KG1 (cell line): ENCODE measurements at places on chromosomes 5 and 9.

DNA sequence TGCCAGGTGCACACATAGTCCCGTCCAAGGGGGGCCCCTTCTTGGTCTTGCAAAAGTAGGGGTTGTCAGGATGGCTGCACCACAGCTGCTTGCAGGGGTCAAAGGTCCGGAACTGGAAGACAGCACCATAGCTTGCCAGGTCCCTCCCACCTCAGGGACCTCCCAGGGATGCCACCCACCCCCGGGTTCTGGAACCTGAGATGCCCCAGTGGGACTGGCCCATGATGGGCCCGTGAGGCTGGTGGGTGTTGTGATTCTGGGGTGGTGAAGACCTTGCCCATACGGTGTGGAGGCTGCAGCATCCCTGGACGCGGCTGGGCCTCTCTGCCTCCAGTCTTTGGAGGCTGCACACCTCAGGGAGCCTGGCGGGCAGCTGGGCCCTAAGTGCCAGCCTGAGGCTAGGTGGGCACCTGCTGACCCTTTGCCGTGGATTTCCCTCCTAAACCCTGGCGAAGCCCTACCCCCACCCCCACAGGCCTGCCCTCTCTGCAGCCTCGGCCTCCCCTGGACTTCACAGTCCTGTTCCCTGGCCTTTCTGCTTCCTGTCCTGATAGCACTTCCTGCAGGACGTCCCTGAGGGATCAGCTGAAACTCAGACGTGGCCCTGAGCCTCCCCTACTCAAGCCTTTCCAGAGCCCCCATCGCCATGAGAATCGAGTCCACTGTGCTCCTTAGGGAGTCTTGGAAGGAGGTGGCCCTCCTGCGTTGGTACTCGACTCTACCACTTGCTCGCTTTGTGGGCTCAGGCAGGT is 92.1 kb downstream of the ZNF354C start:
- DNase-seq, result no peak

GRCh38 chr5:32022638-32023037 is 151.5 kb downstream of the GOLPH3 start:
- DNase-seq, result no peak

GRCh38 chr9:5890641-5891040 is at the start of gene MLANA:
TSS of gene MLANA (plus strand) at chr9:5890889. CDS start at chr9:5892475, 1,586 bp downstream.
- no peak for DNase-seq

GRCh38 chr5:175902026-175902425 is 30.6 kb downstream of the CPLX2 start:
- no peak for DNase-seq
